Activated T-cell treated with anti-CD3 and anti-CD28 coated beads, Interleukin-2, amount 50 U/mL, for 4 hours (primary cell): ENCODE measurements at places on chromosomes 1 and 21. TPM values are rescaled to one million over a fixed set of nuclear protein-coding genes. Genes with fewer than 3 reads are reported as not detected.

The CELA3A gene
- 4.0 TPM for total RNA-seq

- no peak for DNase-seq
These were observed 150.1 kb downstream of the PBX1 start for GRCh38 chr1:164709126-164709525.

DNA sequence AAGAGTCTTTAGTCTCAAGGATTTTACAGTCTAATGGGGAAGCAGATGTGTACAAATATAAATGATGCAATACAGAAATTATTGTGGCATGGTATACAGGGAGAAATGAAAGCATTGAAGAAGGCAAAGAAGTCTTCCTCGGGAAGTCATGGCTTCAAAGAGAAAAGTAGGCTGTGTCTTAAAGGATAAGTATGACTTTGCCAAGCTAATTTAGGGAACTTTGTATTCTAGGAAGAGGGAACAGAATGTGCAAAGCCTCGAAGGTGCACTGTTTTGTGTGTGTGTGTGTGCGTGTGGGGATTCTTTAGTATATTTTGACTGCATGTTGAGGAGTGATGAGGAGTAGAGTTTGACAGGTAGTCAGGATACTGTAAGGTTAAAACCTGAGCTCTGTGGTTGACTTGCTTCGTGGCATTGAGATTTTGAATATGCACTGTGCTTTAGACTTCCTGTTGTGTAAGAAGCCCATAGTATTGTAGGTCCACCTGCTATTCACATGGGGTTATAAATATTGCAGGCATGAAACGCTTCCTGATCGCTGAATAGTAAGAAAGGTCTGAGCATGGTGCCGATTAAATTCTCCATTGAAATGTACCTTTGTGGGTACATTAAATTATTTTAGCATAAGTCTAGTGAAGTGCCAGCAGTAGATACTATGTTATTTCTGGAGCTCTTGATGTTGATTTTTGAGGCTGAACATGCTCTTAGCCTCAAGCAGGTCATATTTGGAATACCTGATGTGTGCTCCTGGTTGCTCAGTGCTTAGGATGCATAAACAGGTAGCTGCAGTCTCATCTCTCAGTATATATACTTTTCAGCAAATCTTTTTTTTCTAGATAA is 8.0 kb downstream of the SMAP2 start:
- DNase-seq: no peak

DNA sequence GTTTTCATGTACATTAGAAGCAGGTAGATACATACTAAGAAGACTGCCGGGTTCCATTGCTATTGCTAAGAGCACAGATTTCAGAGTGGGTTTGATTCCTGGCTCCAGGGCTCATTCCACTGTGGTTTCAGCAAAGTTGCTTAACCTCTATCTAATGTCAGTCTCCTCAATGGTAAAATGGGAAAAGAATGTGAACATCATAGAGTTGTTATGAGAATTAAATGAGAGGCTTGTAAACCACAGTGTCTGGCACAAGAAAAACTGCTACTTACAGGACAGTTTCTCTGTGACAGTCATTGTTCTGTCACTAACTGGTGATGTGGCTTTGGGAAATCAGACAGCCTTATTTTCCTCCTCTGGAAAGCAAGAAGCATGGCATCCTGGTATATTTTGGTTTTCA is 10.7 kb upstream of the PLXNA2 start:
- no peak for DNase-seq

GRCh38 chr1:34529935-34530859 is 224.7 kb upstream of the GJB5 start:
- no peak for DNase-seq

DNA sequence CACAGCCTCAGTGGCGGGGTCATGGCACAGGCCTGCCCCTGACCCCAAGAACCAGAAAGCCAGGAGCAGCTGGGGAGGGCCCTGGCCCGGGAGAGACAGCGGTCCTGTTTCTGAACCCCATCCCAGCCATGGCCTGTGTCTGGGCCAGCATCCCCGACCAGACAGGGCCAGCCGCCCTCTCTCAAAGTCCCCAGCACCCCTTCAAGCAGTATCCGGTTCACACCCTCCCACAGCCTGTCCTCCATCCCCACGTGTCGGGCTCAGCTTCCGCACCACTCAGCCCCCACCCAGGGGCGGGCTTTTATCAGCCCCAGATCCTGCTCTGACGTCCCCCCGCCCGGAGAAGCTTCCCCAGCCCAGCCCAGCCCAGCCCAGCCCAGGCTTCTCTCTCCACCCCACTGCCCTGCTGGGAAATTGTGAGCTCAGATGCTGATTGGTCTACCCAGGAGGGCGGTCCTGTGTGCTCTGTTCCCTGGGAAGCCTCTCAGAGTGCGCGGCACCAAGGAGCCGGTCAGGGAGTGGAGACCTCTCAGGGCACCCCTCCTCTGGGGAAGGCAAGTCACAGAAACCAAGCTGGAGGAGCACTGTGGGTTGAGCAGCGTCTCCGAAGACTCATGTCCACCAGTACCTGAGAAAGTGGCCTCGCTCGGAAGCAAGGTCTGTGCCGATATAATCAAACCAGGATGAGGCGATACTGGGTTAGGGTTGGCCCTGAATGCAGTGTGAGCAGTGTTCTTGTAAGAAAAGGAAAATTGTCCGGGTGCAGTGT is 4.7 kb upstream of the FAAP20 start:
- peak; percentile 71 for DNase-seq

DNA sequence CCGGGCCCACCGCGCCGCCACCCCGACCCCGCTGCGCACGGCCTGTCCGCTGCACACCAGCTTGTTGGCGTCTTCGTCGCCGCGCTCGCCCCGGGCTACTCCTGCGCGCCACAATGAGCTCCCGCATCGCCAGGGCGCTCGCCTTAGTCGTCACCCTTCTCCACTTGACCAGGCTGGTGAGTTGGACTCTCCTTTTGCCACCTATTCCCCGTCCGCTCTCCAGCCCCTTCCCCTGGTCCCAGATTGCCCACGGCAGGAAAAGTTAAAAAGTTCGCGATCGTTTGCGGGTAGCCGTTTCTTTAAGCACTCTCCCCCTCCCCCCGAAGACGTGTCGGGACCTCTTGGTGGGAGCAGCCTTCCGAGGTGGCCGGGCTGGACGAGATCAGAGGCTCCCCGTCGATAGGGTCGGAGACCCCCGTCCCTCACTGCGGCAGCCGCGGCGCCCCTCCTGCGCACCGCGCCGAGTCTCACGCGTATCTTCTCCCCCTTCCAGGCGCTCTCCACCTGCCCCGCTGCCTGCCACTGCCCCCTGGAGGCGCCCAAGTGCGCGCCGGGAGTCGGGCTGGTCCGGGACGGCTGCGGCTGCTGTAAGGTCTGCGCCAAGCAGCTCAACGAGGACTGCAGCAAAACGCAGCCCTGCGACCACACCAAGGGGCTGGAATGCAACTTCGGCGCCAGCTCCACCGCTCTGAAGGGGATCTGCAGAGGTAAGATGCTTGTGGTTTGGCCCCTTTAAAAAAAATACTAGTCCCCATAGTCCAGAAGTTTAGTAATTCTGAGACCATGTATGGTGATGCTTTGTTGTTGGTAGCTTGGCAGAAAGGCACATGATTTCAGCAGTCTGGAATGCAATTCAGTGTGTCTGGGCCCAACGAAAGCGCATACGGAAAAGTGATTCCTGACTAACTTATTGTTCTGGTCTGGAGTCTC is 576 bp downstream of the CCN1 start:
- peak; percentile 12 for DNase-seq

The SWT1 gene
- total RNA-seq: 0.66 TPM

GRCh38 chr1:211783266-211783665 is 47.3 kb downstream of the LPGAT1 start:
- no peak for DNase-seq

- DNase-seq: no peak
These were observed 31.0 kb downstream of the AZIN2 start for GRCh38 chr1:33111965-33112364.

GRCh38 chr1:207711285-207711684 is 40.6 kb upstream of the CD46 start:
- DNase-seq: no peak

The TSSK3 gene
- 0.71 TPM for total RNA-seq

DNA sequence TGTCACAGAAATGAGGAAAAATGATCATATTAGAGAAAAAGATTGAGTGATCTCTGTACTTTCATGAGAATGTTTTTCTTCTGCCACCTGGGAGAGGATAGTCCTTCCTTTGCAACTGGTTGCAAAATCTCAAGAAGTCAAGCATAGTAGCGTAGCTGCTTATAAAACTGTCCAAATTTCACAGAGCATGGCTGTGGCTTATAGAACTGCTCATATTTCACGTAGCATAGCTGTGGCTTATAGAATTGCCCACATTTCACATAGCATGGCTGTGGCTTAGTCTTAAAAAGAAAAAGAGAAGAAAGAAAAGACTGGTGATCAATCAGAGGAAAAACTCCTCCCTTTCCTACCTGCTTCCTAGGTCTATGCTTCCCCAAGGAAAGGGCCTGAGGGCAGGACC is 329.5 kb downstream of the SIPA1L2 start:
- no peak for DNase-seq

GRCh38 chr1:54671985-54672608 is 30.5 kb downstream of the MROH7 start:
- peak; percentile 51 for DNase-seq
